ENCODE measurements at places on chromosomes 7 and 10.

- DNase-seq: no peak
Observed at GRCh38 chr7:31763548-31763947, 76.5 kb downstream of the PPP1R17 start.

- DNase-seq: no peak
Observed at GRCh38 chr10:102783568-102783967, 39.8 kb downstream of the WBP1L start.

DNA sequence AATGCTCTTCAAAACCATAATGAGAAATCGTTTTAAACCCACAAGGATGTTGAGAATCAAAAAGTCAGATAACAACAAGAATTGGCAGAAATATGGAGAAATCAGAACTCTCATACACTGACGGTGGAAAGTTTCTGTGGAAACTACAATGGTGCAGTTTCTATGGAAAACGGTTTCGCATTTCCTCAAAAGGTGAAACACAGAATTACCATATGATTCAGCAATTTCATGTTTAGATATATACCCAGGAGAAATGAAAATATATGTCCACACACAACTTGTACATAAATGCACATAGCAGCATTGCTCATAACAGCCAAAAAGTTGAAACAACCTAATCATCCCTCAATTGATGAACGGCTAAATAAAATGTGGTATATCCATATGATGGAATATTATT, 218.2 kb downstream of the ARL4A start:
- DNase-seq: no peak

- DNase-seq: no peak
Observed at GRCh38 chr7:29271319-29271658, 76.7 kb downstream of the CHN2 start.

GRCh38 chr7:82413237-82413636, 30.3 kb downstream of the CACNA2D1 start:
- no peak for DNase-seq

DNA sequence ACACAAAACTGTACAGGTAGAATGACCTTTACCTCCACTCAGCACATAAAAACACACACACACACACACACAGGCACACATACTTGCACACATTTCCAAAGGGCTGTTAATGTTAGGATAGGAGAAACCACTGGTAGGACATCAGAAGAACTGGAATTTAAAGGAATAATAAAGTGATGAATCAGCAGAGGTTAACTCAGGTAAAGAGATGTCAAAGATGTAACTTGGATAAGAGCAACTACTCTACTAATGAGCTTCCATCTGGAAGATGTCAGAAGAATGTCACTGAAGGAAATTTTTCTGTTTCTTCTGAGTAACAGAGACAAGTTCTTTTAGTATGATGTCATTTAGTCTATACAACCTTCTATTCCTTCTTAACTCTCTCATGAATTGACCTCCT, 26.4 kb upstream of the GPR37 start:
- DNase-seq: no peak

GRCh38 chr10:48976196-48976595, 36.6 kb upstream of the LRRC18 start:
- DNase-seq: no peak

GRCh38 chr10:25661632-25662031, 272.4 kb upstream of the MYO3A start:
- DNase-seq: no peak

DNA sequence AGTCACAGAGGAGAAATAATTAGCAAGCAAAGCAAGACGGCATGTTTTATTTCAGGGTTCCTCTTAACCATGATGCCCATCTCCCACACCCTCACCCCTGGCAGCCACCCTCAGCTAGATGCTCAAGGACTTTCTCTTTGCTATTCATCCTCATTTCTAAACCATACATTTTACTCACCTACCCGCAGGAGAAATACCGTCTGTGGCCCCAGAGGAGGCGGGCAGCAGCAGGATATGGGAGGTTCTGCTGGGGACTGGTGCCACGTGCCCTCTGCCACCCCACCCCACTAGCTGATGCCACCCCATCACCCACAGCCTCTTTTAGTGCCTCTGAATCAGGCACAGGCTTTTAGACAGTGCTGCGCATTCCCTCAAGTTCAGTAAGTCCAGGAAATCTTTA, 168.7 kb upstream of the ITGB1 start:
- no peak for DNase-seq

GRCh38 chr10:6647811-6648526, 67.9 kb upstream of the PRKCQ start:
- DNase-seq: no peak

Measured in esophagus squamous epithelium (tissue), 5 donors.